ENCODE measurements at places on chromosomes 4 and X.

DNA sequence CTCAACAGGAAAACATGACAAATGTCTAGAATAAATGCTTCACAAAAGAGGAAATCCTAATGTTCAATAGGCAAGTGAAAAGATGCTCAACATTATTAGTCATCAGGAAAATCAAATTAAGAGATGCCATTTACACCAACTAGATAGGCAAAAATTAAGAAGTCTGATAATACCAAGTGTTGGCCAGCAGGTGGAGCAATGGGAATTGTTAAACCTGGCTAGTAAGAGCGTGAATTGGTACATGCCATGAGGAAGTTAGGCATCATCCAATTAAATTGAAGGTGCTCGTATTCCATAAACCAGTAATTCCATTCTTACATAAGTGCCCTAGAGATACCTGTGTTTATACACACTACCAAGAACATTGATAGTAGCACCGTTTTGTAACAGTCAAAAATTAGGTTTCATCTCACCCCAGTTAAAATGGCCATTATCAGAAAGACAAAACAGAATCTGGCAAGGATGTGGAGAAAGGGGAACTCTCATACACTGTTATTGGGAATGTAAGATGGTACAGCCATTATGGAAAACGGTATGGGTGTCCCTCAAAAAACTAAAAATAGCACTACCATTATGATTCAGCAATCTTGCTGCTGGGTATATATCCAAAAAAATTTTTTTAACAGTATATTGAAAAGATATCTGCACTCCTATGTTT lies 14.0 kb upstream of the ZCCHC18 start:
- no peak for DNase-seq

- DNase-seq: no peak
Measured at GRCh38 chr4:151322570-151322969, 2.8 kb downstream of the SH3D19 start.

- DNase-seq: no peak
Measured at GRCh38 chr4:168784786-168785461, 225.1 kb downstream of the CBR4 start.

DNA sequence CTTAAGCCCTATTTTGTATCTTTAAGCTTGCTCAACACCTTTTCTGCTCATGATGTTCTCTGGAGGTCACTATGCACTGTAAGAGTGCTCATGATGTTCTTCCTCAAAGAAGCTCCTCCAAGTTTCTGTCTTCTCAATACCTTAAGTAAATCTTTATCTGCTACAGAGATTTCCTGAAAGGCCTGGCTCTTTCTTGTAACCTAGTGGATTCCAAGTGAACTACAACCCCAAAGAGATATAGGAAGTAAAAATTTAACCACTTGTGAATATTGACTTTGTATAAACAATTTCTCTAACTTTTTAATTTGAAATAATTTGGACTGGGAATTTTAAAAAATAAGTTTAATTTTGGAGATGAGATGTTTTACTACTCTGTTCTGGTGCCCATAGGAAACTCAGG lies 39.3 kb upstream of the XK start:
- DNase-seq: no peak

DNA sequence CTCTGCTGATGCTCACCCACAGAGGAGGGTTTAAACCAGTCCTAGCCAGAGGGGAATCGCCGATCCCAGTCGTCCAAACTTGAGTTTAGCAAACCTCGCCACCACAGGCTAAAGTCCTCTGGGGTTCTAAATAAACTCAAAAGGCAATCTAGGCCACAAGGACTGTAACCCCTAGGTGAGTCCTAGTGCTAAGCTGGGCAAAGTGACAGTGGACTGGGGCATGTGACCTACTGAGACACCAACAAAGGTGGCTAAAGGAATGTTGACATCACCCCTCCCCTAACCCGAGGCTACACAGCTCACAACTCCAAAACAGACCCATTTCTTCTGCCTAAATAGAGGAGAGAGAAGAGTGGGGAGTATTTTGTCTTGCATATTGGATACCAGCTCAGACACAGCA lies 142.8 kb upstream of the PRDX4 start:
- DNase-seq: no peak

DNA sequence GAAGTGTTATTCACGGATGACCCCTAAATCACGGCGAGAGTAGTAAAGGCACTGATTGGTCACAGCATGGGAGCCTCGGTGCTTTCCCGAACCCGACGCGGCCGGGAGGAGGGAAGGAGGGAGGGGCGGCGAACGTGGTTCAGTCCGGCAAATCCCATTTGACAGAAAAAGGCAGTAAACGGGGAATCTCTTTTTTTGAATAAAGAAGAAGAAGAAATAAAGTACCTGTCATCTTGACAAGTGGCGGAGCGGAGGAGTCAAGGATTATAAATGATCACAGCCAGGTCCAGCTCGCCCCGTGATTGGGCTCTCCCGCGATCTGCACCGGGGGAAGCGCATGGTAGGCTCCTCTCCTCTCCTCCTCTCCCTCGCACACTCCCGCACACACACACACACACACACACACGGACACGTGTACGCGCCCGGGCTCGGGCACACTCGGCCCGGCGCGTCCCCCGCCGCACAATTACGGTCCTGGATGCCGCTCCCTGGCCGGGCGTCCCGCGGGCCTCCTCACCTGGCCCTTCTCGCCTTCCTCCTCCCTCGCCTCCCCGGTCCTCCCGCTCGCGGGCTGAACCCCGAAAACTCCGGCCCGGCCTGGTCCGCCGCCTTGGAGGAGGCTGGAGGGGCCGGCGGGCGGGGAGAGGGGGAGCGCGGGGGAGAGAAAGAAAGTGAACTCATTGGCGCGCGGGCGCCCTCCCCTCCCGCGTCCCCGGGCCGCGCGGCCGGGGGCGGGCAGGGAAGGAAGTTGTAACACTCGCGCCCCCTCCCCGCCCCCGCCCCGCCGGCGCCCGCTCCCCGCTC lies 99.2 kb upstream of the TENM3 start:
- peak; percentile 52 for DNase-seq

GRCh38 chrX:119292445-119292844 lies 56.4 kb downstream of the PGRMC1 start:
- no peak for DNase-seq

DNA sequence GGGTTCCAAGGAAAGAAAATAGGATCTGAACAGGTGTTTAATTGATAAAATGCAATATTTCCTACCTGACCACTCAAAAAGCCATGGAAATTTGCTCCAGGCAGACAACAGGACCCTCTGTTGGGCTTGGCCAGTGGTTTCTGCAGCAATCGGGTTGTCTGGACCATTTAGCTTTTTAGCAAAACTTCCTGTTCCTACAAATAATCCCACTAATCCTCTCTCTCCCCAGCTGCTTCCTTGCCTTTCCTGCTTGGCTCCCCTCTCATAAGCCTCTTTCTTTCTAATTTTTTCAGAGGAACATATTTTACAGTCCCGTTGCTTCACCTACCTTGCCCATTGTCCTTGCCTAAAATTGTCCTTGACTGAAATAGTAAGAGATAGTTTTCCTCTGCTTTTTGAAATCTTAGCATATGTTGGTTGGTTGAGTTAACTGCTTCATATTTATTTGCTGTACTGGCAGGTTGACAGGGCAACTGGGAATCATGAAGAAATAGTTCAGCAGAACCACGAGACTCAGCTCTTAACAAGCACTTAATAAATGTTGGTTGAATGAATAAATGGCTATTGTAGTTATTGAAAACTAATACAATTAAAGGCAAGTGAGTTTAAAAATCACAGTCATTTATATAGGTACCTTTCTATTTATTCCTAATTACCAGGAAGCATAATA lies 259.8 kb downstream of the KCNIP4 start:
- DNase-seq: no peak

DNA sequence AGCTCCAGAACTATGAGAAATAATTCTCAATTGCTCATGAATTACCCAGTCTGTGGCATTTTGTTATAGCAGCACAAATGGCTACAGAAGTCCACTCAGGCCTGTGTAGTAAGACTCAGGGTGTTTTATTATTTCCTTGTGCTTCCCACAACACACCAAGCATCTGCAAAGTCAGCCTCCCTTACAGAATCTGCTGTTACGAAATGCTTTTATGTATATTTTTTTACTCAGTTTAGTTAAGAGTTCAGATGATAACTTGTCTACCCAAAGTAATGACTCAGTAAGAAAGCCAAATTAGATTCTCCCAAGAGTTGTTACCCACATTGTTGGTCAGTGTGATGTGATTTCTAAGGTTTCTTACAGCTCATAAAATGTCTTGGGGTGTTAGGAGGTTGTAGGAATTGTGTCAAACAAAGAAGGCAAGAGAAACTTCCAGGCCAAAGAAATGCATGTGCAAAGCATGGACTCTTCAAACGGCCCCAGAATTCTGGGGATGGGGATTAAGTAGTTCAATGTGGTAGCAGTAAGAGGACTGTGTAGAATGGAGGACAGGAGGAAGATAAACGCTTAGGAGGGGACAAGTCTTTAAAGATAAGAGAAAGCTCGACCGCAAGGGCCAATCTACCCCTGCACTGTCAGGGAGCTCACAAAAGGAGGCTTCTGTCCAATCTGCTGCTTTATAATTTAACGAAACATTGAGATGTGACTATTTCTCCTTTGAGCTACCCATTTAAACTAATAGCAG lies 35.4 kb upstream of the TMEM184C start:
- no peak for DNase-seq

- DNase-seq: no peak
Measured at GRCh38 chr4:148258535-148258934, 183.7 kb downstream of the NR3C2 start.

DNA sequence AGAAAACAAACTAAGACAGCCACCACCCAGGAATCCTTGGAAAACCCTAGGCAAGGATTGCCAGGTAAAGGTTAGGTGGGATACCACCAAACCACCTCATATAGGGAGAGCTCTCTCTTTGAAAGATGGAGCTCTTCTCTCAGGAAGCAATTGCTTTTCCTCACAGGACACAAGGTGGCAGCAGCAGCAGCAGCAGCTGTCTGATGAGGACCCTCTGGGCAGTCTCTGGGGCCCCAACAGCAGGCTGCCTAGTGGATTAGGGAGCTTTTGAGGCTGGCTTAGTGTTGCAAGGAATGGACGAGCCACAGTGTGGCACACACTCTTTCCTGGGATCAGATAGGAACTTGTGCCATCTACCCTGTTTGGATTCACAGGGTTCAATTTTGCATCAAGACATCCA lies 41.4 kb upstream of the CHRDL1 start:
- no peak for DNase-seq

DNA sequence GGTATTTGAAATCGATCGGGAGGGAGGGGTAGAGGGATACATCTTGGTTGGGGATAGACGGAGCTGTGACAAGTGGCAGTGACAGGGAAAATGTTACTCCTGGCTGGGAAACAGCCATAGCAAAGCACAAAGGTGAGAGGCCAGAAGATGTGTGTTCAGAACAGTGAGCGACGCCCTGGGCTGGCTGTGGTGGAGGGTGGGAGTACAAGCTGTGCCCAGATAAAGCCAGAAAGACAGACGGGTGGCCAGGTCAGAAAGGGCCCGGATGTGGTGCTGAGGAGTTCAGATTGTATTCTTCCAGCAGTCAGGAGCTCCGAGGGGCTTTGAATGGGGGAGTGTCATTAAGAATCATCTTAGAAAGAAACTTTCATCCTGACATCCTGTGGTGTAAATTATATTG lies 27.9 kb downstream of the CCDC149 start:
- DNase-seq: no peak

DNA sequence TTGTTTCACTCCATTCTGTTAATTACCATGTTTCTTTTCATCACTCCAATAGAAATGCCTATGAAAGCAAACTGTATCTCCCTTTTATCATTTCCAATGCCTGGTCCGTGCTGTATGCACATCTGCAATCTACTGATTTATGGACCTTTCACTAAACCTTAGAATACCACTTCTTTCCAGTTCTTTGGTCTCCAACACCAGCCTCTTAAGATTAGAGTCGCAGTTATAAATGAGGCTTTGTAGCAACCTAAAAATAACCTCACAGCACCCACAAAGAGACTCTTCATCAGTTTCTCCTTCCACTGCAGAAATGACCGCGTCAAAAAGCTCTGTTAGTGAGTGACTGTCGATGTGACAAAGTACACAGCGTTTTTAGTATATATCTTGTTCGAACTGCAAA lies 282.6 kb downstream of the ADGRA3 start:
- DNase-seq: no peak

GRCh38 chr4:48484494-48485168 lies 1.5 kb downstream of the SLC10A4 start:
- DNase-seq: no peak

GRCh38 chr4:73170518-73171198 lies 87.9 kb downstream of the ANKRD17 start:
- DNase-seq: no peak

GRCh38 chr4:108683479-108683878 lies 33.1 kb downstream of the OSTC start:
- DNase-seq: no peak

- DNase-seq: no peak
Measured at GRCh38 chr4:123603165-123603564, 206.6 kb downstream of the SPRY1 start.

GRCh38 chr4:185567381-185568376 lies 32.4 kb upstream of the PDLIM3 start:
- no peak for DNase-seq

DNA sequence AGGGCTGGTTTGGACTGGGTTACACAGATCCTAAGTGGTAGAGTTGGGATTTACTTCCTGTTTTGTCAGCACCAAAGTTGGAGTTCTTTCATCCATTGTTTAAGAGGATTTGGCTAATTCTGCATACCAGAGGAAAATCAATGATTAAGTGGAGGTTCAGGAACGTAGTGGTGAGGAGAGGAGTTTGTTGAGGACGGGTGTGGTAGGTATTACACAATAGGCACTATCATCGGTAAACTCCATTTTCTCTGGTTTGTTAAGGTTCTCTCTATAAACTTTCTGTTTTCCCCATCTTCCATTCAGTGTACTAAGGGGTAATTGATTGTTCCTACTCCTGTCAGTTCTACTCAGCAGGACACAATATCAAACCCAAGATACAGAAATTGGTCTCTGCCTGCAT lies 107.5 kb upstream of the VCX2 start:
- DNase-seq: no peak

DNA sequence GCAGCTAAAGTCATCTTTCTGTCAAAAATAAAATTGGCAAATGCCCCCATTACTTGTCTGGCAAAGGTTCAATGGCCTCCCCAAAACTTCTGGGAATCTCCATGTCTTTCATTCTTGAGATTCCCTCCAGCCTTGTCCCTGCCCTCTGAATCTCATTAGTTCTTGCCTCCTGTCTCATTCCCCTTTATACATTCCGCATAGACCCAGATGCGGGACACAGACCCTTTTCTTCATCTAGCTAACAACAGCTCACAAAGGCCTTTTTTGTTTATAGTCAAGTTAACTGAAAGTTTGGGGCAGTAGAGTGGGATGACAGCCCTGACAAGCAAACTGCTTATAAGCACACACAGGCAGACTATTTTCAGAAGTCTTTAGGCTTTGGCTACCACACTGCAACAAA lies 306.1 kb upstream of the FAM241A start:
- no peak for DNase-seq

DNA sequence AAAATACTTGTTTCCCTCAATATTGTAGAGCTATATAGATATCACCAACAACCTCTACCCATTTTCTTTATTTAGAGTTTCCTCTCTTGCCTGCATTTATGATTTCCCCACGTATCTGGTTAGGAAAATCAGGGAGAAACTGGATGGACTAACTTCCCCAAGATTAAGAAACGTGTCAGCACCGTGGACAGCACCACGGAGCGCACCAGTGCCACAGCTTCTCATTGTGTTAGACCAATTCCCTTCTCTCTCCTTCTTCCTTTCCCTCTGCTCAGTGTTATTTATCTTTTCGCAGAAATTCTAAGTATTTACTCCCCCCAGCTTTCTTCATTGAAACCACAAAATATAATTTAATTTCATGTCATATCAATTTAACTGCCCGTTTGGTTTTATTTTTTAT lies 568.6 kb upstream of the BOD1L1 start:
- DNase-seq: no peak

Data from activated CD8-positive, alpha-beta memory T cell treated with anti-CD3 and anti-CD28 coated beads, Interleukin-2, amount 50 U/mL, for 48 hours (primary cell).